H1 (cell line): ENCODE measurements at places on chromosomes 6 and 20.

DNA sequence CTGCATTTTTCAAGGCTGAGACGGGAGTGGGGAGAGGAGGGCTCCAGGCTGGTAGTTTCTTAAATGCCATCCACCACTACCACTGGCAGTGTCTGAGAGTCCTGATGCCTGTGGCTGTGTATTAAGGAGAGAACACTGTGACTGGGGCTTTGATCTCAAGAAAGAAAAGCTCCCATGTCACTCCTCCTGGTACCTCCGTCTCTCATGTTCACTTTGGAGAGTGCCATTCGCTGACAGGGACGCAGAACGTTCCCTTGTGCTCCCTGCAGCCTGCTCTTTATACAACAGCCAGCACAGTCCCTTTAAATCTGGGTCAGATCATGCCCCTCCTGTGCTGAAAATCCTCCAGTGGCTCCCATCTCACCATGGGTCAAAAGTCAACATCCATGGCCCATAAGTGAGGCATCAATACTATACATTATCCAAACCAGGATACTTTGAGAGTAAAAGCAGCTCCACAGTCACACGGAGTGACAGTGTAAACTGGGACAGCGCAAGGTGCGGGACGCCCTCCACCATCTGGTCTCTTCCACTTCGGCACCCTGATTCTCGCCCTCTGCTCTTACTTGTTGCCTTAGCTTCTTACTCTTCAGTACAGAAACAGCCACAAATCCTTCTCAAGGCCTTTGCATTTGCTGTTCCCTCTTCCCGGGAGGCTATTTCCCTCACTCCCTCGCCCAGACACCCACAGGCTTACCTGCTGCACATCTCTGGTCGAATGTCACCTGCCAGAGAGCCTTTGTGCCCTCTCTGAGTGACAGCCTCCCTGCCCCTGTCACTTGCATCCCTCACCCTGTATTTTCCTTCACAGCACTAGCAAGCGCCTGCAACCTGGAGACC, 20.0 kb downstream of the PDYN start:
- no peak for DNase-seq

GRCh38 chr6:7086488-7086887, 21.3 kb upstream of the RREB1 start:
- DNase-seq, result no peak

- DNase-seq, result no peak
These were observed 22.7 kb downstream of the COL12A1 start for GRCh38 chr6:75183099-75183541.

DNA sequence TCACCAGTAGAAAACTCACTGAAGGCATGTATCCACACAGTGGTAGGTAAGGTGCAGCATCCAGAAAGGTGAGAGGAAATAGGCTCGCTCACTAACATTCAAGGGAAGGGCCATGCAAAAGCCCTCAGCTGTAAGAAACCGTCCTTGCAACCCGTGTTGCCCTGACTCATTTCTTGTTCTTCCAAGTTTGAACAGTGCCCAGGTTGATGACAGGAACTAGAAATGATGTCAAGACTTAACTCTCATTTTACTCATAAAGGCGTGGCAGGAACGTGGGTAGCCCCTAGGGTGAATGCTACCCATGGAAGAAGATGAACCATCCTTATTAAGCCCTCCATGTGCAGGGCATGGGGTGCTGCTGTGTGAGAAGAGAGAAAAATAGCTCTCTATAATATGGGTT, 187.6 kb downstream of the CD83 start:
- DNase-seq, result no peak

- no peak for DNase-seq
These were observed 169.9 kb downstream of the QRSL1 start for GRCh38 chr6:106799031-106799894.

DNA sequence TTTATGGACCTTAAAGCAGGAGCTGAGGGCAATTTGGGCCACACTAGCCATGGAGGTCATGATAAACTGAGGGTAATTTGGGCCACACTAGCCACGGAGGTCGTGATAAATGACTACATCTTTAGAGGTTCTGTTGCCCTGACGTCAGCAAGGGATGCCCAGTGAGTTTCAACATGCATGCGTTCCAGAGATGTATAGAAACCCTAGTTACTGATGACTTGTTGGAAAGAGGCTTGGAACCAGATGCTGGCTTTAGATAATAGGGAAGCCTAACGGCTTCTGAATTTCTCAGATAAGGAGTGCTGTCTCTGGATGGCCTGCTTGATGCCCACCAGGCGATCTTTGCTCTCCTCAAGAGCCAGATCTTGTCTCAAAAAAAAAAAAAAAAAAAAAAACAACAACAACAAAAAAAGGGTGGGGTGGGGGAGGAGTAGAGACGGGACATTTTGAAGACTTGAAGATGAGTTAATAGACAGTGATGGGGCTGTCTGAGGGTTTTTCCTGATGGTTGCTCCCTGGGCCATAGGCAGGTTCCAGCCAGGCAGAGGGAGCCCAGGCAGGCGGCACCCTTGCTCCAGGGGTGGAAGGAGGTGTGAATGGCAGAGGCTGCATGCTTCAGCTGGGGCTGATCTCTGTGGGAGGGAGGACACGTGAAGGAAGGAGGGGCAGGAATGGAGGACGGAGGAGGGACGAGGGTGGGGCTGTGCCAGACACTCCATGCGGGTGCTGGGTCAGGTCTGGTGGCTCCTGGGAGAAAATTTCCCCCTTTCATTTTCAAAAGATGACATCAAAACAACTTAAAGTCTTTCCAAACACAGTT, 27.0 kb upstream of the FRMD1 start:
- DNase-seq, result no peak

- DNase-seq, result peak; percentile 68
These were observed 10.3 kb upstream of the R3HDML start for GRCh38 chr20:44326391-44327159.
